HepG2 (cell line): ENCODE measurements at places on chromosomes 12 and 14. TPM values are rescaled to one million over a fixed set of nuclear protein-coding genes. Genes with fewer than 3 reads are reported as not detected.

Gene ANHX
- polyA plus RNA-seq = not detected in 2 replicates

Gene KCNH5
- polyA plus RNA-seq = not detected in 2 replicates

Gene MIPOL1
- 6.9 and 8.6 TPM in 2 replicates for polyA plus RNA-seq

Gene C12orf42
- not detected in 2 replicates for polyA plus RNA-seq

Gene SERPINA12
- 0.08 TPM in 1 of 2 replicates, not detected in the other for polyA plus RNA-seq

Gene RNASE2
- polyA plus RNA-seq = not detected in 2 replicates

Gene MDGA2
- polyA plus RNA-seq = not detected in 2 replicates

Gene GLIPR1L1
- not detected in 2 replicates for polyA plus RNA-seq

Gene OR4K15
- polyA plus RNA-seq = not detected in 2 replicates

Gene OASL
- polyA plus RNA-seq = 0.09 and 0.11 TPM in 2 replicates

Gene SLC6A15
- polyA plus RNA-seq = not detected in 2 replicates

Gene CCDC38
- polyA plus RNA-seq = 0.30 and 0.32 TPM in 2 replicates

Gene HAL
- 37.8 and 63.7 TPM in 2 replicates for polyA plus RNA-seq

Gene TSHR
- polyA plus RNA-seq = not detected in 2 replicates

Gene TEDC1
- polyA plus RNA-seq = 5.7 and 7.3 TPM in 2 replicates

Gene BATF
- 0.37 and 0.88 TPM in 2 replicates for polyA plus RNA-seq

Gene GOLGA3
- 22.0 and 22.7 TPM in 2 replicates for polyA plus RNA-seq
